Hypothalamus (tissue), 51 donors: ENCODE measurements at places on chromosomes 13 and 19.

DNA sequence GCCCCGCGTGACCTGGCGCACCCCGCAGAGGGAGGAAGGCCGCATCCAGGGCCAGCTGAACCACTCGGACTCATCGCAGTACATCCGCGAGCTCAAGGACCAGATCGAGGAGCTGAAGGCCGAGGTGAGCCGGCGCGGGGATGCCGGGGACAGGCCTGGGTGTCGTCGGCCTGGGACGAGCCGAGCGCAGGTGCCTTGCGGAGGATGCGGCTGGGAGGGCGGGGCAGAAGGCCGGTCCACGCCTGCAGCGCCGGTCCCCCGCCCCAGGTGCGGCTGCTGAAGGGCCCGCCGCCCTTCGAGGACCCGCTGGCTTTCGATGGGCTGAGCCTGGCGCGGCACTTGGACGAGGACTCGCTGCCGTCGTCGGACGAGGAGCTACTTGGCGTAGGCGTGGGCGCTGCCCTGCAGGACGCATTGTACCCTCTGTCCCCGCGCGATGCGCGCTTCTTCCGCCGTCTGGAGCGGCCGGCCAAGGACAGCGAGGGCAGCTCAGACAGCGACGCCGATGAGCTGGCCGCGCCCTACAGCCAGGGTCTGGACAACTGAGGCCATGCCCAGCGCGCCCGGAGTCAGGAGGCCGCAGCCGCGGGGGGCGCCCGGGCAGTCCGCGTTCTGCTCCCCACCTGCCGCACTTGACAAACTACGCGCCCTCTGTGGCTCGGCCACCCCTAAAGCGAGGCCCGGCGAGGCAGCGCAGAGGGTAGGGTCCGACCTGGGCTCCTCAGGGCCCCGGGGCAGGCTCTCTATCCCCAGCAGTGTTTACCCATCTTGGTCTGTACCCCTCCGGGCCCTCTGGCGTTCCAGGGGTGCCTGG, 10.8 kb downstream of the PRR36 start:
- DNase-seq = no peak

DNA sequence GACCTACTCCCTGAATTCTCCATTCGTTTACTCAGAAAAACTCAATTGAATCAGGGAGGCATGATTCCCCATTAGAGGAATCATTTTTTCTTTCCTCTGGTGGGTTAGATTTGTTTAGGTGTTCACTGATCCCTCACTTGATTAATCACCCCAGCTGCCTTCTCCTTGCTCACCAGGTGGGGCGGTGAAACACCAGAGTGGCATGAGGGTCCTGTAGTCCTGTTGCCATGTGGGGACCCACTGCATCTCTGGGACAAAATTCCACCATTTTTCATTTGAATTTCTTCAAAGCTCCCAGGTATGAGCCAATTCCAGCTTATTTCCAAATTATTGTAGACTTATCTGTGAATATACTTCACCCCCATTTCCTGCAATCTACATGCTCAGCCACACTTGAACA, 462.7 kb upstream of the ZNF507 start:
- DNase-seq = no peak

DNA sequence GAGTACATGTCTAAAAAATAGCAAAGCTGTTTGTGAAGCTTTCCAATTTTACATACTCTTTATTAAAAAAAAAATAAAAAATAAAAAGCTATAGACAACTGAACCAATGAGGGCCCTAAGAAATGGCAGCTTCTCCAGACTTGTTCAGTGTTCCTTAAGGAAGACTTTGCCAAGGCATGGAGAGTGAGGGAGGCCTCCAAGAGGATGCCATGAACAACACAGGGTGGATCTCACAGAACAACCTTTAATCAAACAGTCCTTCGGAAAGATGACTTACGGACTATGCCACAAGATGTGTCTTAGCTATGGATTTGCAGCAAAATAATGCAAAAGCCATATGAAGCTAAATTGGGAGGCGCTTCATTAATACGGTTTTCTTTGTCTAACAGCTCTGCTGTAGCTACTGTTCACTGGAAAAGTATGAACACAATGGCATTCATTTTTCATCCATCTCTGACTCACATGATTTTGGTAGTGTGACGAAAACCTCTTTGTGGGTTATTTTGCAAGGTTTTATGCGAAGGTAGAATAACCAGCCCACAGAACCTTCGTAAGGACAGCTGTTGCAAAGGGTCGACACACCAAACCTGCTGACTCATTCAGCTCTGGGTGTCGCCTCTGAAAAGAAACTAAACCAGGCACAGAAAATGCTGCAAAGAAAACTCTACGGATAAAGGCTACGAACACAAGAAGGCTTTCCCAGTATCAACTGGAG, 27.7 kb downstream of the EFNB2 start:
- DNase-seq = no peak

- DNase-seq = no peak
Measured at GRCh38 chr19:45164577-45165335, 4.0 kb upstream of the NKPD1 start.

DNA sequence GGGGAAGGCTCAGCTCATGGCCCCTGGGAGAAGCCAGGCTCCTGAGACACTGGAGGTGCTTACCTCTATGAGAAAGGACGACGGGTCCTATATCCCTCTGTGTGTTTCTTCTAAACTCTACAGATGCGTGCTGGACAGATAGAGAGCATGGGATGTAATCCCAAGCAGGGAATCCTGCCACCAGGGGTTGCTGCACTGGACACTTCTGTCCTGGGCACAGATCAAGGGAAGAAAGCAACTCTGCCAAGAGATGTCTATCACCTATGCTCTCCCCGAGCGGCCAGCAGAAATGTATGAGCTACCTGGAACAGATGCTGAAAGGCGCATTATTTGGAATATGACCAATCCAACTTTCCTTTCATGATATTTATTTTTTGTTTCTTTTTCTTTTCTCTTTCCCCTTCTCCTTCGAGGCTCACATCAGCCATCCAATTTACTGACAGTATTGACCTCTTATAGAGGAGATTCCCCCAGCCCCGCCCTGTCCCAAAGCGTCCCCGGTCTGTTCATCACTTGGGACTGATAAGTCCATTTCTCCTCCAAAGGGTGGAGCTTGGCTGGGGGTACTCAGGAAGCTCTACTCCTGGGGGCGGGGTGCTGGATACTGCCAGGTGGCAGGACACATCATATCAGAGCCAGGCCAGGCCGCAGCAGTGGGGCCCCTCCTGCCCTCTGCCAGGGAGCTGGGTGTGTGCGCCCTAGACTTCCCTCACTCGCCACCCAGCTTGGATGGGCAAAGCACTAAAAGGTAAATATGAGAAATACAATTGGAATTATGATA, 34.2 kb downstream of the TSHZ3 start:
- no peak for DNase-seq

GRCh38 chr19:49413348-49413747, 9.9 kb downstream of the PTH2 start:
- no peak for DNase-seq

DNA sequence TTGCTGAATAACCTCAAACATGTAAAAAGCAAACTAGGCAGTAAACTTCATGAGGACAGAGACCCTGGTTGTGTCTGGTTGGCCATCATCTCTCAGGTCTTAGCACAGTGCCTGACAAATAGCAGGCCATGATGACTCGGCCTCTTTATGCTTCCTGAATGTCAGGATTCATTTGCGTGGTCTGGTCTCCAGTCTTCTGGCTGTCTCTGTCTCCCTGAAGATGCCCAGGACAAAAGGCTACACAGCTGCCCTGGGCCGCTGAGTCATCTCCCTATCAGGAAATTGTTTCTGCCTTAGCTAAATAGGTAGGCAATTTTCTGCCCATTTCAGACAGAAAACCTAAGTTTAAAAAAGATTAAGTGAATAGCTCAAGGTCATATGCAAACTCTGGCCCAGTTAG, 84.1 kb upstream of the FNDC3A start:
- no peak for DNase-seq

GRCh38 chr19:32253683-32254508, 91.5 kb upstream of the ZNF507 start:
- no peak for DNase-seq

GRCh38 chr19:46394402-46394797, 19.0 kb downstream of the CCDC8 start:
- DNase-seq = no peak

- no peak for DNase-seq
Measured at GRCh38 chr13:23570921-23571315, 706 bp downstream of the TNFRSF19 start.

DNA sequence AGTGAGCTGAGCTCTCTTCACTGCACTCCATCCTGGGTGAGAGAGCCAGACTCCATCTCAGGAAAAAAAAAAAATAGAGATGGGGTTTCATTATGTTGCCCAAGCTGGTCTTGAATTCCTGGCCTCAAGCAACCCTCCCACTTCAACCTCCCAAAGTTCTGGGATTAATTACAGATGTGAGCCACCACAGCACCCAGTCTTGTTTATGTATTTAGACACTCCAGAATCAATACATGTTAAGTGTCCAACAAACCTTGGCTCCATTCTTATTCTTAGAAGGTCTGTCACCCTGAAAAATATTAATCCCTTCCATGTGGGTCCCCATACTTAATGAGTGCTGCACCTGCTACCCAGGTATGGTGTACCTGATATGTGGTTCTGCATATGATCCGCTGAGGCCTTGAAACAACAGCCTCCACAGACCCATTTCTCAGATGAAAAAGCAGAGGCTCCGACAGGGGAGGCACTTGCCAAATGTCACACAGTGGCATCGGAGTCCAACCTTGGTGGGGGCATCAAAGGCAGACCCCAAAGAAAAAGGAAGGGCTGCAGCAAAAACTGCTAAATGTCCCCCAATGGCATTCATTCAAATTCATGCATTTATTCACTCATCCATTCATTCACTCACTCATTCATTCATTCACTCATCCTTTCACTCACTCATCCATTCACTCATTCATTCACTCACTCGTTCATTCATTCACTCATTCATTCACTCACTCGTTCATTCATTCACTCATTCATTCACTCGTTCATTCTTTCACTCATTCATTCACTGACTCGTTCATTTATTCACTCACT, 16.7 kb downstream of the TICAM1 start:
- DNase-seq = no peak

- no peak for DNase-seq
Measured at GRCh38 chr19:3955688-3956087, 15.2 kb downstream of the DAPK3 start.

GRCh38 chr19:49705919-49706318, 15.0 kb downstream of the CPT1C start:
- no peak for DNase-seq

GRCh38 chr13:100388923-100389322, 199.7 kb downstream of the GGACT start:
- DNase-seq = no peak

DNA sequence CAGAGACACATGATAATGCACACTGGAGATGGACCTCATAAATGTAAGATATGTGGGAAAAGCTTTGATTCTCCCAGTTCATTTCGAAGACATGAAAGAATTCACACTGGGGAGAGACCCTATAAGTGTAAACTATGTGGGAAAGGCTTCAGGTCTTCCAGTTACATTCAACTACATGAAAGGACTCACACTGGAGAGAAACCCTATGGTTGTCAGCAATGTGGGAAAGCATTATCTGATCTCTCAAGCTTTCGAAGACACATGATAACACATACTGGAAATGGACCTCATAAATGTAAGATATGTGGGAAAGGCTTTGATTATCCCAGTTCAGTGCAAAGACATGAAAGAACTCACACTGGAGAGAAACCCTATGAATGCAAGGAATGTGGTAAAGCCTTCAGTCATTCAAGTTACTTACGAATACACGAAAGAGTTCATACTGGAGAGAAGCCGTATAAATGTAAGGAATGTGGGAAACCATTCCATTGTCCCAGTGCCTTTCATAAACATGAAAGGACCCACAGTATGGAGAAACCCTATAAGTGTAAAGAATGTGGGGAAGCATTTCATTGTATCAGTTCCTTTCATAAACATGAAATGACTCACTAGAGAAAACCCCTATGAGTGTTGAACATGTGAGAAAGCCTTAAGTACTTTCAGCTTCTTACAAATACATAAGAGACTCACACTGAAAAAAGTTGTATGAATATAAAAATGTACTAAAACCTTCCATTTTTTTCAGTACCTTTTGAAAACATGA, 14.7 kb downstream of the ZNF441 start:
- DNase-seq = no peak

- no peak for DNase-seq
Measured at GRCh38 chr19:42635233-42635539, 40.5 kb upstream of the CEACAM8 start.

DNA sequence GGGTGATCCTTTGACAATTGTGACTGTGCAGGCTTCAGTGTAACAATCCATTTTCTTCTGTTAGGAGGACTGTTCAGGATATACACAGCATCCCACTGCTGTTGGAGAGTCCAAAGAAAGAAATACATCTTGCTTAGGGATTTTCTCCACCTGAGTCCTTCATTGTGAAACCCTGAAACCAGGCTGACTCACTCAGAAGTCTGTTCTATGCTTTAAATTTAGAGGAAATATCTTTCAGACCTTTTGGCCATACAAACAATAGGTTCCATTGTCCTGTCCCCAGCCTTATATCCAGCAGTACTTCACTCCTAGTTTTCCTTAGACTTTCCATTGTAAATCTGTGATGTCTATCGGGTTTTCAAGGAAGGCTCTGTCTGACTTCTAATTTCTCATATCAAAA, 379.1 kb downstream of the SUCLA2 start:
- no peak for DNase-seq

DNA sequence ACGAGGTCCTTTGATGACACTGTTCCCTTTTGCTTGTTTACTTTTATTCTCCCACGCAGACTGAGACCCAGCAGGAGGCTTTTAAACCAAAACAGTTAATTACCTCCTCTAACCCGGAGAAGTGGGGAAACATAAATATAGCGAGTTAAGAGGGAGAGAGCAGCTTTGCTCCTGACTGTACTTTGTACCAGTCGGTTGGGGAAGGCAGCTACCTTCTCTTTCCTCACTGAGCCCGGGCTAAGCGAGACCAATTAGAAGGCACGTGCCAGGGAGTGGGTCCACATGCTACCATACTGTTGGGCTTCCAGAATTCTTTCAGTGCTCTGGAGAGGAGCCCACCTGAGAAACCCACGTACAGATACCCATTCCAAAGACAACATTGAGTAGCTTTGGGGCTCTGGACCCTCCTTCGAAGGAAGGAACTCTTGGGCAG, 124.2 kb downstream of the ZIC5 start:
- DNase-seq = no peak

DNA sequence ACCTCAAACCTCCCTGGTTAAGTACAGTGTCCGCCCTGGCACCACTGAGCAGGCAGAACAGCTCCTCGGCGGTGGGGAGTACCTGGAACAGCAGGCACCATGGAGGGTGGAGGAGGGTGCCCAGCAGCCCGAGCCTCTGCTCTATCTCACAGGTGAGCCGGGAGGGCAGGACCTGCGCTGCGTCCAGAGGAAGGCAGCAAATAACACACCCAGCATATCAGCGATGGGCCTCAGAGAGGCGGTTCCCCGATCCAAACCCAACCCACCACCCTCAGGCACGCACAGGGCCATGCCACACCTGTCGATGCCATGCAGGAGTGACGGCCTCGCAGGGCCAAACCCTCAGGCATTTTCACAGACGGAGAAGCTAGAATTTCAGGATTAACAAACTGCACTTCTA, 11.8 kb downstream of the PEPD start:
- no peak for DNase-seq

GRCh38 chr13:42363941-42364612, 92.1 kb downstream of the AKAP11 start:
- no peak for DNase-seq

- DNase-seq = no peak
Measured at GRCh38 chr19:8698433-8699063, at the start of gene ACTL9. Gene ACTL9, minus strand, starts transcription at chr19:8698795. Its CDS starts 94 bp downstream, at chr19:8698701.

- no peak for DNase-seq
Measured at GRCh38 chr19:33414667-33415605, 41.4 kb downstream of the CEBPG start.

- no peak for DNase-seq
Measured at GRCh38 chr13:110600261-110600819, 15.0 kb upstream of the NAXD start.

- no peak for DNase-seq
Measured at GRCh38 chr13:78045916-78046315, 127.3 kb upstream of the EDNRB start.
